Stromal cell of bone marrow (primary cell): ENCODE measurements at places on chromosomes 5 and 9.

GRCh38 chr5:849651-850301 lies 1.0 kb downstream of the ZDHHC11 start:
- no peak for DNase-seq

DNA sequence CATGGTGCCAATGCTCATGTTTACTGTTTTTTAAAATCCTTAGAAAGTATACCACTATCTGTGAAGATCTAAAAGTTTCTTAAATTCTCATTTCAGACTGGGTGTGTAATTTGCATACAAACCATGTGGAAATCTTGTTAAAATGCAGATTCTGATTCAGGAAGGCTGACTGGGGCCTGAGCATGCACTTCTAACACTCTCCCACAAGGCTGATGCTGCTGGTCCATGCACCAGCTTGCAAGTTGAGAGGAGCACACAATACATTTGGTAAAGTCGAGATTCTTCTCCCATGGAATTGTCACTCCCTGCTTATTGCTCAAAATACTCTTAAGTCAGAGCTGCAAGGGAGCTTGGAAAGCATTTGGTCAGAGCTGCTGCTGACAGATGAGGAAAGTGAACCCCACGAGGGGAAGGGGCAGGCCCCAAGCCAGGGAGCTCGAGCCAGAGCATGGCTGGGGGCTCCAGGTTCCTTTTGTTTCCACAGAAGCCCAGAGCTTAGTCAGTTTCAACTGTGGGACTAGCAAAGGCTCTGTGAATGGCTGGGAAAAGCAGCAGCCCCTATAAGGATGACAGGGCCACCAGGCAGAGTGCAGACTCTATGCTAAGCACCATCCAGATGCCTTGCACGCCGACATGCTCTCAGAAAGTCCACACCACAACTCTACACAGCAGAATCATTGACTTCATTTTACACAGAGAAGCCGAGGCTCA lies 93.5 kb upstream of the HAND1 start:
- DNase-seq, result no peak

- DNase-seq, result peak; percentile 25
These were observed 3.7 kb upstream of the AMACR start for GRCh38 chr5:34011536-34011935.

DNA sequence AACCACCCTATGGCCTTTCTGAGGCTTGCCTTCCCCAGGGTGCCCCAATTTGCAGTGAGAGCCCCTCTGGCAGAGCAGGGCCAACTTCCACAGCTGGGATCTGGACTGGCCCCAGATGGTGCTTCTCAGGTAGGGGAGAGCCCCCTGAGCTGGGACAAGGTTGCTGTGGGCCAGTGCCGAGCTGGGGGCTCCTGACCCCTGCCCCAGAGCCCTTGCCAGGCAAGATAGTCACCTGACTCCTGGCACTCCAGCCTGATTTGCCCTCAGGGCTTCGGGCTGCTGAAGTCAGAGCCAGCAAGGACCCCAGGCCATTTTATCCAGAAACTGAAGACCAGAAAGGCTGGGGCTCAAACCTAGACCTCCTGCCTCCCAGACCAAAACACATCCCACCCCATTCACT lies 33.4 kb upstream of the AKNA start:
- DNase-seq, result no peak

DNA sequence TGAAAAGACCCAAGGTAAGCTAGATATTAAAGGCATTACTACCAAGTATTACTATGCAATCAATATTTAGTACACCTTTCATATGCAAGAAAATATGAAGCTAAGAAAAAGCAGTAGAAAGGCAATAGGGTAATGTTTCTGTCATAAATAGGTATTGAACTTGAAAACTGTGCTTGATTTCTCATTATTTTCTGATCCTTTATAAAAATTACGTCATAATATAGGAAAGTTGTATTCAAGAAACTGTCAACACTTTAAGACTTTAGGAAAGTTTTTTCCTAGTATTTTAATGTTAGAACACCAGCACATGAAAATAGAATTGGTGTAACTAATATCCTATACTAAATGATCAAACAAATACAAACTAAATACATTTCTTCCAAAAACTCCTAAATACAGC lies 133.2 kb downstream of the EDIL3 start:
- no peak for DNase-seq

DNA sequence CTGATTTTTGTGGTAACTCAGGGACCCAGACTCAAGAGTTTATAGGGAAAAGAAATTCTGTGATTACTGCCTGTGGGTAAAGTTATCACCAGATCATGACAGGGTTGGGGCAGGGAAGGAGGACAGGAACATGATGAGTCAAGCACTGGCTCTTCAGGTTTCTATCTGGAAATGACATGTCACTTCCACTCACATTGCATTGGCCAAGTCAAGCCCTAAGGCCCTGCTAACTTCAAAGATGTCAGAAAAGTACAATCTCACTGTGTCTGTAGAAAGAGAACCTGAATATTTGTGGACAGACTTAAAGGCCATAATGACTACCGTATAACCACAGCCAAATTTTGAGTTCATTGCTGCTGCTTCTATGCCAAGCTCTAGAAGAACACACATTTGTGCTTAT lies 187.7 kb downstream of the TLE4 start:
- DNase-seq, result no peak

GRCh38 chr9:32414856-32415255 lies 30.4 kb downstream of the ACO1 start:
- no peak for DNase-seq

- DNase-seq, result no peak
These were observed 80.0 kb upstream of the STK32A start for GRCh38 chr5:147154809-147155208.

GRCh38 chr9:85339338-85339737 lies 402.4 kb downstream of the AGTPBP1 start:
- no peak for DNase-seq

DNA sequence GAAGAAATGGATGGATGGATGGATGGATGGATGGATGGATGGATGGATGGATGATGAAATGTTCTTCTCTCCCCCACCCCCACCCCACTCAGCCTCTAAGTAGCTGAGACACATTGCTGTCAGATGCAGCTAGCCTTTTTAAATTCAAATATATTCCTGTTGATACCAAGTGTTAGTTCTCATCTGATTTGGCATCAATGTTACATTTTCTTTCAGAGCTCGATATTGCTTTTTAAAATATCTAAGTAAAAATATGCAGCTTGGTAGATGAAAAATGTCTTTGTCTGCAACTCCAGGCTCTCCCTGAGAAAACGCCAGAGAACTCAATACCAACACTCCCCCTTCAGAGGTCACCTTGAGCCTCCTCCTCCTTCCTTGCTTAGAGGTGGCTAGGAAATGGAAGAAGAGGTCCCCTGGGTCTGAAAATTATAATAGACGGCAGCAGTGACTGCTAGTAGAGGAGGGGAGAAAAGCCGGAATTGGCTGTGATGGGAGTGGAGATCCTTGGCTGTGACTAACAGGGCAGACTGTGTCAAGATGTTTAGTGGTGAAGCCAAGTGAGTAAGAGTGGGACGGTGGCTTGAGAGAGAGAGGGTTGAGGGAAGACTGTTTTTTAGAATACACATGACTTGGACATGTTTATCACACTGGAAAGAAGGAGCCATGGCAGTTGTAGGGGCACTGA lies 156.0 kb downstream of the ZNF462 start:
- DNase-seq, result peak; percentile 84

DNA sequence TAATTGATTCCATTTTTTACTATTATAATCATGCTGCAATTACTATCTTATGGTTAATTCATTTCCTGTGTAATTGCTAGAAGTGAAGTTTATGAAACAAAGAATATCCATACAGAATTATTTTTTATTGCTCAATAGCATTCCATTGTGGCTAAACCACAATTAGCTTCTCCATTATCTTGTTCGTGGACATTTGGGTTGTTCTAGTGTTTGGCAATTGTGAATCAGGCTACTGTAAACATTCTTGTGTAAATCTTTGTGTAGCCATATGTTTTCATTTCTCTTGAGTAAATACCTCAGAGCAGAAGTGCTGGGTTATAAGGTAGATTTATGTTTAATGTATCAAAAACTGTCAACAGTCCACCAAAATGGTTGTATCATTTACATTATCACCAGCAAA lies 341.1 kb downstream of the MAT2B start:
- DNase-seq, result peak; percentile 10

GRCh38 chr5:19751326-19751725 lies 236.7 kb downstream of the CDH18 start:
- no peak for DNase-seq

DNA sequence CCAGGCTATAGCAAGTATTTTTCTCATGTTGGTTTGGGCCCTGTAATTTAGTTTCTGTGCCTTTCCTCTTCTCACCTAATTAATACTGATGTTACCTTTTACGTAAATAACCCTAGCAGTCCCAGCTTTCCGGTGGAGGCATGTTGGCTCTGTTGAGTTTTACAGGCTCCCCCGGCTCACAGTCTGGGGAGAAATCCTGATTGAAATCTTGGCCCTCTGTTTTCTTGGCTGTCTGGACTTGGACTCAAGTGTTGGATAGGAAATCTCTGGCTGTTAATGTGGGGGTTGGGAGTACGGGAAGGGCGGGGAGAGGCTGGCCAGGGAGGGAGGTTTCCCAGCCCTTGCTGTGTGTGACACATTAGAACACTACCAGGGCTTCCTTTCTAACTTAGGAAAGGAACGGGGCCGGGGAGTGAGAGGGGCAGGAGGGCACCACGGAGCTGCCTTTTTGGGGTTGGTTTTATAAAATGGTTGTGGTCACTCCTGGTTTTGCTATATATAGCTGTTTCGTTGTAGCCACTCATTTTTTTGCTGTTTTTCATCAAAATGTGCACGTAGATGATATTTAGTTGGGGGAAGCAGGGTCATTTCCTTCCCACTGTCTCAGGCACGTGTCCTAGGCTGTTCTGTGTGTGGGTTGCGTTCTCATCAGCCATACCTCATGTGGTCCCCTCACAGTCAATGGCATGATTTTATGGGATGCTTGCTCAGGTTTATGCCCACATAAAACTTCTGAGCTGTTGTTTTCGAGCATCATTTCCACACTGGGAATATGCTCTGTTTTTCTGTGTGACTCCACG lies 11.0 kb downstream of the TRIO start:
- peak; percentile 83 for DNase-seq

DNA sequence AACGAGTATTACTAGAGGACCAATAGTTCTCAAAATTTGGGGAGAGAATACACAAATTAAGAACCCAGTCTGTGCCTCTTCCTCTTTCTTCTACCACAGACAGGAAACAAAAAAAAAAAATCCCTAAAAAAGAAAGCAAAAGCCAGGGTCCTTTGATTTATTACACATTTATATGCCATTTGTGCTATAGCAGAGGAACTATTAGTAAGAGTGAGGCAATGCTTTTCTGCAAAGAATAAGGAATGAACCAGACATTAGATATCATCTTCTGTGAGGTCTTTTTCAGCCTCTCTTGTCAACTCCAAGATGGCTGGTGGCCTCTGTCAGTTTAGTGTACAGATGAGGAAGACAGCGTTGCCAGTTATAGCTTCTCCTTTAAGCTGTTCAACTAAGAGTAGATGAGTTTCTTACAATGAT lies 127.6 kb downstream of the RFX3 start:
- no peak for DNase-seq

- peak; percentile 50 for DNase-seq
These were observed 8.2 kb upstream of the GRAMD2B start for GRCh38 chr5:126414874-126415502.

DNA sequence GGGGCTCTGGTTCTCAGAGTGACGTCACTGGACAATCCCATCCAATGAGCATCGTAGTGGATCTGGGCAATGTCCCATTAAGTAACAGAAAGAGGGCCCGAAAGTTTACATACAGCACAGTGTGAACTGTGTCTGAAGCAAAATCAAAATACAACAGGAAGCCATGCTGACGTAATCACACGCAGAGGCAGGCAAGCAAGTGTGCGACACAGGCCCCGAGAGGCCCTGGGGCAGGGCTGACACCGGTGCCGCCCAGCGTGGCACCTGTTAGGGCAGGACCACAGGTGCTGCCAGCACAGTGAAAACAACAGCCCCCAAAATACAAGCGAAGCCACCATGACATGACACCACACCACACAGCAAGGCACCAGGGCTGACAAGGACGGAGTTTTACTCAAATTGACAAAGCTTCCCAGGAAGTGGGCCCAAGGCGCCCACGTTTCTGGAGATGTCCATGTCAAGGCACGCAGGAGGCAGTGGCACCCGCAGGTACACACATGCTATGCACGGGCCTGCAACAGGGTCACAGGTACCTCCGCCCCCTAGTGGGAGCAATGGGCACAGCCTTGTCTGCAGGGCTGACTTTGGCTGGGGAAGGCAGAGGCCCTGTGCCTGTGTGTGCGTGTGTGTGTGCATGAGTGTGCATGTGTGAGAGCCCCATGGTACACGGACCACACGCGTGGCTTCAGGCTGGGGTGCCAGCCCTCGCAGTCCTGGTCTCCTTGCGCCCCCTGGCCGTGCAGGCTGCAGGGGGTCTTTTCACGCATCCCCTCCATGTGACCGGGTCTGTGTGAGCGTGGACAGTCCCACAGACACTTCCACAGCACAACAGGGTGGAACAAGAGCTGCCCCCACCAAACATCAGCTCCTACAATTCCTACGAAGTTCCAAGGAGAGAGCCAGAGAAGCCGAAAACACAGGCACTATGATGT lies 19.6 kb downstream of the QSOX2 start:
- no peak for DNase-seq
